A673 (cell line): ENCODE measurements at places on chromosomes 11 and 22.

GRCh38 chr11:10498426-10499250 is 42.3 kb downstream of the RNF141 start:
- DNase-seq = no peak

DNA sequence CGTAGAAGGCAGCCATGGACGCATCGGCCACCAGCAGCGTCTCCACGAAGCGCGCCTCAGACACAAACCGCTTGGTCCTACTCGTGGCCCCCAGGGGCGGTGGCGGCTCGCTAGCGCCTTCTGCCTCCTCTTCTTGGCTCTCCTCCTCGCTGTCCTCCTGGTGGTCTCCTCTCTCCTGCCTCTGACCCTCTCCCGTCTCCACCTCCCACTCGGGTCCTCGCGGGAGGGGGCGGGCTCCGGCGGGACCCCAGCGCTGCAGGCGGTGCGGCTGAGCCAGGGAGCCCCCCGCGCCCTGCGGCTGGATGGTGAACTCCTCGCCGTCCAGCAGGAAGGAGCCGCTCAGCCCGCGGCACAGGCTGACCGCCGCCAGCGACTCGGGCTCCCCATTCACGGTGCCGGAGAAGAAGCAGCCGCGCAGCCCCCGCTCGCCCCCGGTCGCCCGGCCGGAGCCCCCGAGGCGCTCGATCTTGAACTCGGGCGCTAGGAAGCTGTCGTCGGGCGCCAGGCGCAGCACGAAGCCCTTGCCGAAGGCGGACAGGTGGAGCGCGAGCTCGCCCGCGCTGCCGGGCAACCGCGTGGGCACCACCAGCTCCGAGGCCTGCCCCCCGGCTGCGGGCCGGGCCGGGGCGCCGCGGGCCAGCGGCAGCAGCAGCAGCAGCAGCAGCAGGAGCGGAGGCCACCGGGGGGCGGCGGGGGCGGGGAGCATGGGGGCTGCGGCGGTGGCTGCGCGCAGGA is 661 bp downstream of the ADAMTS8 start:
- DNase-seq = no peak

GRCh38 chr22:45120931-45121330 is 42.8 kb upstream of the NUP50 start:
- no peak for DNase-seq

DNA sequence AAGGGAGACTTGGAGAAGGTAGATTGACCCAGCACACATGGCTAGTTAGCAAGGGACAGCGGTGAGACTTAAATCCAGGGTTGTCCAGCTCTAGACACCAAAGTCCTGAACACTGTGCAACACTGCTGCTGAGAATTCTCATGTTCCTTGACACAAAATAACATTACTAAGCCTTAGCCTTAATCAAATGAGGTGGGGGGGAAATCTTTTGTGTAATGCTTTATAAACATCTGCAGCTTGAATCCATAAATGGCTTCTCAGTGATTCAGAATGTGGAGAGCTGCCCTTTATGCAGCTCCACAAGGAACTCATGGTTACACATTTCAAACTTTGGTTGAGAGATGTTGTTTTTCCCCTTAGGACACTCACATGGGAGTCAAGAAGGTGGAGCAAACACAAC is 80.0 kb downstream of the CD44 start:
- DNase-seq = no peak

DNA sequence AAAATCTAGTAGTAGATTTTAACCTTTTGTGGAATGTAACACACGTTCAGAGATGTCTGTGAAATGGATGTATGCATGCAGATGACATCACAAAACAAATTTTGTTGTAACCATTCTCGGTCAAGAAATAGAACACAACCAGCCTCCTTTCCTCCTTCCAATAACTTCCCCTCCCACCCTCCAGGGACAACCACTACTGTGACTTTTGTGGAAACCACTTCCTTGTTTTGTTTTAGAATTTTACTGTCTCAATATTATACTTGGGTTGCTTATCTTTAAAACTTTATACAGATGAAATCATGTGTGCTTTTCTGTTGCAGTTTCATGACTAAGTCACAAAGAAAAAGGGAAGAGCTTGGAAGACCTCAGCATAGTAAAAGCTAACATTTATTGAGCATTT is 189.4 kb upstream of the NCAM1 start:
- no peak for DNase-seq

DNA sequence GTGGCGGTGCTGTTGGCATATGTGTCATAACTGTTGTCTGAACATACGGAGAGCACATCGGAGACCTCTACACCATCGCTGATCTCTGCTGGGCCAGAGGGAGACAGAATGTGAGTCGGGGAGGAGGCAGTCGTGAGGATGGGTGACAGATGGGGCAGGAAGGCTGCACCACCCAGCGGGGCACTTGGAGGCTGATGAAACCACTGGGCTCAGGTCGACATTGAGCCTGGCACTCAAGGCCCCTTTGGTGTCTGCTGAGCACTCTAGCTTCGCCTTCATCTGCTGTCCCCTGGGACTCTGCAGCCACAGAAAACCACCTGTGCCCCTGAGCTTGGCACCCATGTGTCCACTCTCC is 2.5 kb upstream of the KLHL35 start:
- DNase-seq = no peak

- no peak for DNase-seq
These were observed 93.7 kb upstream of the PLET1 start for GRCh38 chr11:112354364-112354763.

GRCh38 chr11:71498091-71498490 is 29.0 kb upstream of the KRTAP5-7 start:
- DNase-seq = no peak

- no peak for DNase-seq
These were observed 36.2 kb upstream of the CD5 start for GRCh38 chr11:61065955-61066638.

- DNase-seq = peak; percentile 37
These were observed 10.7 kb downstream of the MAML2 start for GRCh38 chr11:96332126-96332771.

DNA sequence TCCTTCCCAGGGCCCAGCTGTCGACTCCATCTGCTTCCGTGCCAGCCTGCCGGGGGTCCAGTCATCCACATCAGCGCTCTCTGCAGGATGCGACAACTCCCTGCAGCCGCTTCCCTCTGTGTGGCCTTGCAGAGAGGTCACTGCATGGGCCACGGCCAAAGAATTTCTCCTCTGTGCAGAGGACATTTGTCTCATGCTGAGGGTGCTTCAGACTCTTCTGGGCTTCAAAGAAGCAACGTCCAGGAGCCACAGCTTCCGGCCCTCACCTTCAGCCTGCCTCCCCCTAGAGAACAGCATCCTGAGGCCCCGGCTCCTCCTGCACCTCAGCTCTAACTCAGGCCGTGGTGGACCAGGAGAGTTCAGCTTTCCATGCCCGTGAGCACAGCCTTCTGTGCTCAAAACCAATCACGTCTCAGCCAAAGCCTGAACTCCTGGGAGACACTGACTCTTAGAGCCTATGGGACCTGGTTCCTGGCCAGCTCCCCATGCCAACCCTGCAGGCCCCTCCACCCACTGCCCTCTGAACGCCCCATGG is 258.9 kb downstream of the BRD1 start:
- no peak for DNase-seq

- peak; percentile 86 for DNase-seq
These were observed 3.9 kb downstream of the SH3BP1 start for GRCh38 chr22:37643225-37643847.

DNA sequence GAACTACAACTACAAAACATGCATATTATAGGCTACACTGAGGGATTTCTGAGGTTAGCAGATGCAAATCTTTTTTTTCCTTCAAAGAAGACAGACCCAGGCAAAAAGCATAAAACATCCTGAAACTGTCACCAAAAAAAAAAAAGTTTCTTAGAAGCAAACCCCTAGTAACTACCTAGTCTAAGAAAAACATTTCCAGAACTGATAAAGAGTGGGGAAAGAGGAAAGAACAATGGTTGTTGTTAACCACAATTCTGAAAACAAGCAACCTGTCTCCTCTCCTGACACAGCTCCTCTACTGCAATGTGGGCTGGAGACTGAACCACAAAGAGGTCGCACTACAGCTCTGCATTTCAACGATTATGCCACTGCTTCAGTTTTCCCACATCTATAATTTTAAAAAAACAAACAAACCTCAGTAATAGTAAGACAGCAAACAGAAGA is 15.0 kb downstream of the DENND5A start:
- DNase-seq = no peak
